Activated CD8-positive, alpha-beta T cell treated with anti-CD3 and anti-CD28 coated beads, Interleukin-2, amount 10 ng/mL, durations not matched to agents 7 days and 5 days (primary cell): ENCODE measurements at places on chromosomes 13 and 19.
A peak's percentile ranks its signal among the peaks of the same experiment; 100 is the strongest.

DNA sequence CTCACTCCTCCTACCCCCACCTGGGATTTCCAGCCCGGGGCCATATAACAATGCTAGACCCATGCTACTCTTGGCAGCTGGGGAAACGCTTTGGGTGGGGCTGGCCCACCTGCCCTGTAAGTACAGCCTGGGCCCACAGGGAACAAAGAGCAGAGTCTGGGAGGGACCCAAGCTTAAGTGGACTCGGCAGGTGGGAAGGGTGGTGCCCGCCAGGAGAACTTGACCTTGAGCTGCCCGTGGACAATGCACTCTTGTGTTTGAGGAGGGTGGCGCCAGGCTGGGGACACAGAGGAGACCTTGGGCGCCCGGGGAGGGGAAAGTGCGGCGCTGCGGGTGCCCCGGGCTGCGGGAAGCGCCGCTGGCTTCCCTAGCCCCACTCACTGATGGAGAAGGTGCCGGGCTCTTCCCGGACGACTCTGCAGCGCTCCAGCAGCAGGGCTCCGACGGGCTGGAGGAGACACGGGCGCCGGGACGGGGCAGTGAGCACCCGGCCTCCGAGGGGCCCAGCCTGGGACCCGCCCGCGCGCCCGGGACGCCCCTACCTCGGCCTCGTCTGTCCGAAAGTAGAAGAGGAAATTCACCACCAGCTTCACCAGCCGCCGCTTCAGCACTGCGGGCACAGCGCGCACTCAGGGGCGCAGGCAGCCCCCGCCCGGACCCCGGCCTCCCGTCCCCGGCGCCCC, 607 bp downstream of the PLEKHJ1 start:
- peaks cover 55% of the 10 kb centered on the region for H3K36me3 ChIP-seq
- no peaks in the 10 kb centered on the region for H3K27me3 ChIP-seq
- peak overlapping the region; percentile 90 for H3K27ac ChIP-seq
- H3K4me3 ChIP-seq, result peak overlapping the region; percentile 99
- H3K4me1 ChIP-seq, result peaks cover 52% of the 10 kb centered on the region

DNA sequence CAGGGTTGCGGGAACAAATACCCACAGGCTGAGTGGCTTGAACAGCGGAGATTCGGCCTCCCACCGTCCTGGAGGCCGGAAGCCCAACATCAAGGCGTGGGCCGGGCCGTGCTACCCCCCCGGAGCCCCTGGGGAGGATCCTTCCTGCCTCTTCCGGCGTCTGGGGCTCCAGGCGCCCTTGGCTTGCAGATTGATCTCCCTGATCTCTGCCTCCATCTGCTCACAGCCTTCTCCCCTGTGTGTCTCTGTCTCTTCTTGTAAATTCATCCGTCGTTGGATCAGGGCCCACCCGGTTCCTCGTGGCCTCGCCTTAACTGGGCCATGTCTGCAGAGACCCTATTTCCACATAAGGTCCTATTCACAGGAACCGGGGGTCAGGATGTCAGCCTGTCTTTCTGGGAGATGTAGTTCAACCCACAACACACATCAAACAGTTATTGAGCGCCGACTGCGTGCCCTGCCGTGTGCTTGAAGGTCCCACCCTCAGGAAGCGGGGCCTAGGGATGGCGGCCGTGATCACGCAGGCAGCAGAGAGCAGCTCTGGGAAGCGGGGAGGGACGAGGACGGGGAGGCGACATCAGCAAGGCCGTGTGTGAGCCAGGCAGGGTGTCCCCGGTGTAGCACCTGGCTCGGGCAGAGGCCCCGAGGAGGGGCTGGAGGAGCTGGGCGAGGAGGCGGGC, 21.3 kb downstream of the HCN2 start:
- H3K27me3 ChIP-seq, result peaks cover 2% of the 10 kb centered on the region
- H3K36me3 ChIP-seq, result peaks cover 12% of the 10 kb centered on the region
- H3K27ac ChIP-seq, result peak overlapping the region; percentile 96
- H3K4me3 ChIP-seq, result peak overlapping the region; percentile 84
- H3K4me1 ChIP-seq, result peaks cover 23% of the 10 kb centered on the region
- DNase-seq, result peak; percentile 80

GRCh38 chr19:1217366-1217765, 11.8 kb downstream of the STK11 start:
- H3K27ac ChIP-seq, result no peak overlapping the region
- no peak overlapping the region for H3K4me3 ChIP-seq
- peaks cover 11% of the 10 kb centered on the region for H3K36me3 ChIP-seq
- H3K4me1 ChIP-seq, result peaks cover 19% of the 10 kb centered on the region

GRCh38 chr19:46880431-46880830, 19.6 kb downstream of the ARHGAP35 start:
- no peak overlapping the region for H3K27ac ChIP-seq
- no peaks in the 10 kb centered on the region for H3K27me3 ChIP-seq
- no peak overlapping the region for H3K4me3 ChIP-seq
- no peak for DNase-seq
- no peaks in the 10 kb centered on the region for H3K36me3 ChIP-seq
- peaks cover 5% of the 10 kb centered on the region for H3K4me1 ChIP-seq

DNA sequence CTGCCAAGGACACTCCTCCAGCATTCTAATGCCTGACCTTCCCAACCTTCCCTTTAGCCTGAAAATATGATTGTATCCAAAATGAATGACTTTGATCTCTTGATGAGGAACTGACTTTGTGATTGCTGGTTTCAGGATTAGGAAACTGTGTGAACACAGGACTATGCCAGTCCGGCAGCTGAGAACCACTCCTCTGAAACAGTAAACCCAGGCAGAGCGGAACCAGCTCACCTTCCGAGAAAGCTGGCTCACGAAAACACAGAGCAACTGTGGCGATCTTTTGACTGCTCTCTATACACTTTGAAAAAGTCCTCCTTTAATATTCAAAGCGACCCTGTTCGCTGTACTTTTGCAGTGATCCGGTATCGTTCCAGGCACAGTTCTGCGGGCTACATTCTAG, 258.8 kb upstream of the IRS2 start:
- H3K4me1 ChIP-seq, result no peaks in the 10 kb centered on the region
- no peak overlapping the region for H3K27ac ChIP-seq
- H3K4me3 ChIP-seq, result no peak overlapping the region
- peaks cover 7% of the 10 kb centered on the region for H3K27me3 ChIP-seq
- DNase-seq, result no peak

DNA sequence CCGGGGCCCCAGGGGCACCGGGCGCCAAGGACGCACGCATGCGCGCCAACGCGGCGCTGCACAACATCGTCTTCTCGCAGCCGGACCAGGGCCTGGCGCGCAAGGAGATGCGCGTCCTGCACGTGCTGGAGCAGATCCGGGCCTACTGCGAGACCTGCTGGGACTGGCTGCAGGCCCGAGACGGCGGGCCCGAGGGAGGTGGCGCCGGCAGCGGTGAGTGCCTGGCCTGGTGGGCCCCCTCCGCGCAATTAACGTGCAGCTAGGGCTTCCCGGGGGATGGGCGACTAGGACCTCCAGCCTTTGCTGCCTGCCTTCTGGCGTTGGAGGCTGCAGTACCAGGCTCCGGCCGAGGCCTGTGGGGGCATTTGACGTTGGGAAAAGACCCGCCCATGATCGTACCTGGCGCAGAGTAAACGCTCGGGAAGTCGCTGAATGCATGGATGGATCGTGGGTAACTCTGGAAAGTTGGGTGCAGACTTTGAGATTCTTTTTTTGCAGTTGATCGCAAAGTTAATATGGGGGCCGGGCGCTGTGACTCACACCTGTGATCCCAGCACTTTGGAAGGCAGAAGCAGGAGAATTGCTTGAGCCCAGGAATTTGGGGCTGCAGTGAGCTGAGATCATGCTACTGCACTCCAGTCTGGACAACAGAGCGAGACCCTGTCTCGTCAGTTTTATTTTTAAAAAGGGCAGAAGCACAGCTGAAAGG, 7.3 kb downstream of the APC2 start:
- peaks cover 9% of the 10 kb centered on the region for H3K4me1 ChIP-seq
- no peak overlapping the region for H3K4me3 ChIP-seq
- H3K27ac ChIP-seq, result no peak overlapping the region
- H3K36me3 ChIP-seq, result no peaks in the 10 kb centered on the region
- H3K27me3 ChIP-seq, result peaks cover 38% of the 10 kb centered on the region
- no peak for DNase-seq
